ENCODE measurements at places on chromosomes 5 and 9.

DNA sequence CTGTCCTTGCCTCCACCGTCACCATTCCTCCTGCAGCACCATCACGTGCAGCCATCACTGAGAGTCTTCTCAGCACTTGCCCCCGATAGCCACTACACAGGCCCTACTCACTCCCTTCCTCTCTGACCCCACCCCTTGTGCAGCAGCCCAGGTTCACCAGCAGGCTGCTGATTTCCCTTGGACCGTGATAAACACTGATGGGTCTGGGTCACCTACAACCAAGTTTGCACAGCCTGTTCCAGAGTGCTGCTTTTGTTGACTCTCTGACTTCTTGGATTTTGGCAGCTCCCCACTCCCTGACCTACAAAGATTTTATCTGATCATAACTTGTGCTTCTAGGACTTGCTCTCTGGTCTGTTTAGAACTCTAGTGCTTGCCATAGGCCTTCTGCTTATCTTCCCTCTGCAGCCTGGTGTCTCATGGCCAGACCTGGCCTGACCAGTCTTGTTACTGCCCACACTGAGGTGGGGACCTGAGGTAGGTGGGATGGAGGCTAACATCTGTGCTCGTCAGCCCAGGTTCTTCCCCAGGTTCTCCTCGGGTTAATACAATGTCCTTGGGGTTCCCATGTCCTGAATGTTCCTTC, 109.3 kb downstream of the TARS1 start:
- no peaks in the 10 kb centered on the region for H3K4me1 ChIP-seq
- peak overlapping the region; percentile 2 for H3K27ac ChIP-seq
- DNase-seq: no peak
- H3K27me3 ChIP-seq: no peaks in the 10 kb centered on the region
- no peak overlapping the region for H3K4me3 ChIP-seq

- H3K36me3 ChIP-seq: no peaks in the 10 kb centered on the region
- no peak overlapping the region for H3K4me3 ChIP-seq
- H3K27ac ChIP-seq: no peak overlapping the region
- H3K4me1 ChIP-seq: no peaks in the 10 kb centered on the region
- peaks cover 3% of the 10 kb centered on the region for H3K27me3 ChIP-seq
These were observed 99.0 kb downstream of the TRIM36 start for GRCh38 chr5:115070737-115071136.

- H3K4me1 ChIP-seq: peaks cover 18% of the 10 kb centered on the region
- H3K27me3 ChIP-seq: no peaks in the 10 kb centered on the region
- peak overlapping the region; percentile 37 for H3K4me3 ChIP-seq
- H3K27ac ChIP-seq: peak overlapping the region; percentile 47
- no peaks in the 10 kb centered on the region for H3K36me3 ChIP-seq
These were observed 3.0 kb upstream of the FAM13B start for GRCh38 chr5:138035605-138036537.

DNA sequence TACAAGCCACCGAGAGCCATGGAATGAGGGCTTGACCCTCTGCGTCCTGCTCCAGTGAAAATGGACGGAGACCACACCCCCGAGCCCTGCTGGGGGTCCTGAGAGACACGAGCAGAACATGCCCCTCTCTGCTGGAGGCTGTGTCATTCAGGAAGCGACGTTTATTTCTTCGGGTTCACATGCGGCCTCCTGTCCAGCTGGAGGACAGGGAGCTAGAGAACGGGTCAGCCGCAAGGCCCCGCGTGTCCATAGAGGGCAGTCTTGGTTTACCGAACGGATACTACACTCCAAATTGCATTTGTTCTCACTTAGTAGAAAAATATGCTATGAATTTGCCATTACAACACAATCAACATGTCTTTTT, 36.1 kb downstream of the MRPL36 start:
- no peaks in the 10 kb centered on the region for H3K36me3 ChIP-seq
- H3K4me1 ChIP-seq: no peaks in the 10 kb centered on the region
- DNase-seq: no peak
- no peak overlapping the region for H3K27ac ChIP-seq
- no peak overlapping the region for H3K4me3 ChIP-seq

DNA sequence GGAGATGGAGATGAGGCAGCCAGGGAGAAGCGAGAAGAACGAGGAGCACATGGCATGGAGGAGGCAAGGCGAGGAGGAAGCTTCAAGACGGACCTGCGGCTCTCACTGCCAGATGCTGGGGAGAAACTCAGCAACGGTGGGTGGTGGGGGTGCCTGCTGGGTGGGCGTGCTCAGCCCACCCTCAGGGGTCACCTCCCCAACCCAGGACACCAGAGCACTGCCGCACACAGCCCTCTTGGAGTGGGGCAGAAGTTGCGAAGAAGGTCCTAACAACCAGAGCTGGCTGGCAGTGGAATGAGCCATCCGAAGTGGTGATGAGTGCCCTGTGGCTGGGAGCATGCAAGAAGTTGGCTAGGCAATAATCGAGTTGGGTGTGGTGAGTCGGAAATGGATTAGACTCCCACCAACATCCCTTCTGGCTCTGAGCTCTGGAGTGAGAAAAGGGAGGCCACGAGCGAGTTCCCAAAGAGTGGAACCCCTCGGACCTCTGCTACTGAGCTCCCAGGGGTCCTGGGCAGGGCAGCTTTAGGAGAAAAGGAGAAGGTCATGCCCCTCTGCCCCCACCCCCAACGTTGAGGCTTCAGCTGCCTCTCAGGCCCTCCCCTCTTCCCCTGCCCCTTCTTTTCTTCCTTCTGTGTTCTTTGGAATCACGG, 212.7 kb upstream of the MVB12B start:
- H3K27ac ChIP-seq: no peak overlapping the region
- no peak overlapping the region for H3K4me3 ChIP-seq
- H3K4me1 ChIP-seq: no peaks in the 10 kb centered on the region
- DNase-seq: no peak
- H3K36me3 ChIP-seq: no peaks in the 10 kb centered on the region

DNA sequence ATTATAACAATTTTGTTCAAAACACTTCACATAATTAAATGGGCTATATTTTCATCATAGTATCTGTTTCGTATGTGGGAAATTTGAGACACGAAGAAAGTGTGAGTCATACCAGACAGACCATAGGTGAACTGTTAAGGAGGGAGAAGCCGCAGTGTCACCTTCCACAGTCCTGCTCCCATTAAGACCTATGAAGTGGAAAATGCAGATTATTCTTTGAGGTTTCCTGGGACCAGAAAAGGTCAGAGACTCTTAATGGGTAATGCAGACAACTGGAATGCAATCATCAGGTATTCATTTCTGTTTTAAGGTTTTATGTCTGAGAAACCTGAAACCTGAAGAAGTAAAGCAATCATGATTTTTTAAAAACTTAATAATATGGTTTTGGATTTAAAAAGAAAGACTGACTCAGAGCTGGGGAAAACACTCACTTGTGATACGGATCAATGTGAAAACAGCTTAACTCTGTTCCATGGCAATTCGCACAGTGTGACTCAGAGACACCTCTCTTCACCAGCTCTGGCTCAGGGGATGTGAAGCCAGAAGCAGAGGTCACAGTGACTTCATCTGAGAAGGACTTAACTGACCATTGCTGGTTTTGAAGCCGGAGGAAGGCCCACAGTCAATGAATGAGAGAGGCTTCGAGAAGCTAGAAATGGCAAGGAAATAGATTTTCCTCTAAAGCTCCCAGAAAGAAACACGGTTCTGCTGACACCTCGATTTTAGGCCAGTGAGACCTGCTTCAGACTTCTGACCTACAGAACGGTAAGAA, 17.2 kb upstream of the GCNT1 start:
- peaks cover 20% of the 10 kb centered on the region for H3K4me1 ChIP-seq
- H3K4me3 ChIP-seq: no peak overlapping the region
- peaks cover 4% of the 10 kb centered on the region for H3K36me3 ChIP-seq
- DNase-seq: no peak
- H3K27me3 ChIP-seq: no peaks in the 10 kb centered on the region
